ENCODE measurements at places on chromosomes 5 and 9.

GRCh38 chr5:67163863-67164595 is 32.6 kb downstream of the CD180 start:
- no peak for DNase-seq

DNA sequence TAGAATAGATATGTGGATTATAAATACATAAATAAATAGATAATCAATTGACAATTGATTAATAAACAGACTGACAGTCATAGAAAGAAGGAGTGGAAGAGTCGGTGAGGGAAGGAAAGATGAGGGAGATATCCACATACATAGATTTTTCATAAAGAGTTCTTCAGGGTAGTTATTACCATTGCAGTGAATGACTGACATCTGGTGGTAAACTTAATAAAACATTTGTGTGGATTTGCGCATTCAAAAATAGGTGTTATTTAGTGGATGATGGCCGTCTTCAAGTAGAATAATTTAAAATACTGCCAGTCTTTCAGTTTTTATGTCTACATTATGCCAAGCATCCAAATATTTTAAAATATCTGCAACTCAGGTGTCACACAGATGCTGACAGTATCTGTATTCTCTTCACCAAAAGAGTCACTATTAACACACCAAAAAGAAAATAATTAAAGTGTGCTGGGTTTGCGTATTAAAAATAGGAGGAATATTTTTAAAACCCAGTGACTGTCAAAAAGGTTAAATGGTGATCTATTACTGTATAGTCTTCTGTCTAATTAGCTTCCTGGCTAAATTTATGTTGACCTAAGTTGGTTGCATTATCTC is 78.8 kb downstream of the GIN1 start:
- DNase-seq: no peak

DNA sequence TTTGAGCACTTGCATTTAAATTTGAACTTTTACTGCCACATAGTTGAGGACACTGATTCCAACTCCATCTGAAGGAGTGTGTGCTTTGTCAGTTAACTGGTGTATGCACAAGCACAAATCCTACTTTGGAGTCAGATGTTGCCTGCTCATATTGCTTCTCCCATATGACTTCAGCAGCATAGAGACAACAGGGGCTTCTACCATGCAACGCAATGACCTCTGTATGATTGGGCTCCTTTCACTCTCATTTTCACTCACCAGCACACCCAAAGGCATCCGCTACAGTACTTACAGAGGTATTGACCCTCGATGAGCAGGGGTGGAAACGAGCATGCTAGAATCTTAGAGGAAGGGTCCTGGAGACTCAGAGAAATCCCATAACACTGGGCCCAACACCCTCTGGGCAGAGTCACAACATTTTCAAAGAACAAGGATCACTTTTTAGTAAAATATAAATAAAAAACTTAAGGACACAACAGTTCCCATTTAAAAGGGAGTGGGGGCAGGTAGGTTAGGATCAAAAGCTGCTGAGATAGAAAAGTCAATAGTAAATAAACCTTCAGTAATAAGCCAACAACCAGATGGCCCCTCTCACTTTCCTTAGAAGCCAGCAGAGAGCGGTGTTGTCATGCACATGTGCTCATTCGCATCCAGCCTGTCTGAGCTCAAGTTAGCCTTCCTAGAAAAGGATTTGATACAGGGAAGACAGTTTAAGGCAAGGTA is 203.8 kb downstream of the SNCAIP start:
- DNase-seq: no peak

DNA sequence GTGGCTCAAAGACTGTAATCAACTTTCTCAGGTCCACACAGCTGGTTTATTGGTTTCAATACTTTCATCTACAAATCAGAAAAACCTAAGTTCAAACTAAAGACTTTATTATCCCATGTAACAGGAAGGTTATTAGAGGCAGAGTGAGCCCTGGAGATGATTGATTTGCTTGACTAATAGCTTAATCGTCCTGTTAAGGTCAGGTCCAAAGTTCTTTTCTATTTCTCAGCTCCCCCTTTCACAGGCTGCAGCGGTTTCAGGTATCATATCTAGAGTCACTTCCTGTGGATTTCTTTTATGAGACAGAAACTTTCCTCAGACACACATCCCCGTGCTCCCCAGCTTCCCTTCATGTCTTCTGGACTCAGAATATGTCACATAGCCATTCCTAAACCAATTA is 166.4 kb downstream of the PRELID2 start:
- no peak for DNase-seq

DNA sequence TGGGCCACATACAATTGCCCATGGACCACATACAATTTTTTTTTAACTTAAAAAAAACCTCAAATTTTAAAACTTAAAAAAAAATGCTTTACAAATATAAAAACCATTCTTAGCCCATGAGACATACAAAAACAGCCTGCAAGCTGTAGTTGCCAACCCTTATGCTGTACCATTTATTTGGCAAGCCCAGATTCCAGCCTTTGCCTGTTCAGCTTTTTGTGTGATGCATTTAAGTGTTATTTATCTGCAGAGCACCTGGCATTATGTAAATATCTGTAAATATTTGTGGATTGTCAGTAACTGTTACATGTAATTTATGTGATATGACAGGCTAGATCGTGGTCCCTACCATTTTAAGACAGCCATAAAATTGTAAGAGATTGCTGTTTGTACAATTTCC is 32.6 kb downstream of the HEXB start:
- no peak for DNase-seq

DNA sequence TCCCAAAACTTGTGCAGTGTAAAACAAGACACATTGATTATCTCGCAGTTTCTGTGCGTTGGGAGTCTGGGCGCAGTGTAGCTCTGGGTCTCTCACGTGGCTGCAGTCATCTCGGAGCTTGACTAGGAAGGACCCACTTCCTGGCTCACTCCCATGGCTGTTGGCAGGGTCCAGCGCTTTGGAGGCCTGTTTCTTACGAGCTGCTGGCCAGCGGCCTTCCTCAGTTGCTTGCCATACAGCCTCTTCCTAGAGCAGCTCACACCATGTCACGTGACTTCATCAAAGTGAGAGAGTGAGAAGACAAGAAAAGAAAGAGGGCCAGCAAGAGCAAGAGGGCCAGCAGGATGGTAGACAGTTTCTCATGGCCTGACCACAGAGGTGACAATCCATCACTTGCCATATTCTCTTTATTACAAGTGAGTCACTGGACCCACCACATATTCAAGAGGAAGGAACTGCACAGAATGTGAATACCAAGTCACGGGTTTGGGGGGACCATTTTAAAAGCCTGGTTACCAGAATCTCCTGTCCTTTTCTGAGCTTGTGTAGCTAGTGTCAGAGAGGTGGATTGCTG is 36.2 kb downstream of the MCCC2 start:
- DNase-seq: no peak

DNA sequence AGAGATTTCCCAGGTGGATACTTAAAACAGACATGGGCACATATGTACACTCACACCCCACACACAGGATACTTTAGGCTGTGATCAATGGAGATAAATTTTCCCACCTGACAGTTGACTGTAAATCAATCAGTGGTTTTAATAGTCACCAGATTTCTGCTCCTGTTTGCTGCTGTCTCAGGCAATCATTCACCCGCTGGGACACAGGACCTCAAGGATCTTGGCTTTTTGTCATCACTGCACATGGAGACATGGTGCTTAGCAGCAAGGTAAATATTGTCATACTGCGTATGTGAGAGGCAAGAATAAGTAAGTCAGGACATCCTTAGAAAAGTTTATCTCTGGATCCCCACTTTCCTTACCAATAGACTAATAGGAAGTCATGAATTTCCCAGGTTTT is 60.8 kb upstream of the KLF9 start:
- DNase-seq: no peak

- no peak for DNase-seq
Observed at GRCh38 chr5:61731267-61731945, 399.3 kb downstream of the ZSWIM6 start.

DNA sequence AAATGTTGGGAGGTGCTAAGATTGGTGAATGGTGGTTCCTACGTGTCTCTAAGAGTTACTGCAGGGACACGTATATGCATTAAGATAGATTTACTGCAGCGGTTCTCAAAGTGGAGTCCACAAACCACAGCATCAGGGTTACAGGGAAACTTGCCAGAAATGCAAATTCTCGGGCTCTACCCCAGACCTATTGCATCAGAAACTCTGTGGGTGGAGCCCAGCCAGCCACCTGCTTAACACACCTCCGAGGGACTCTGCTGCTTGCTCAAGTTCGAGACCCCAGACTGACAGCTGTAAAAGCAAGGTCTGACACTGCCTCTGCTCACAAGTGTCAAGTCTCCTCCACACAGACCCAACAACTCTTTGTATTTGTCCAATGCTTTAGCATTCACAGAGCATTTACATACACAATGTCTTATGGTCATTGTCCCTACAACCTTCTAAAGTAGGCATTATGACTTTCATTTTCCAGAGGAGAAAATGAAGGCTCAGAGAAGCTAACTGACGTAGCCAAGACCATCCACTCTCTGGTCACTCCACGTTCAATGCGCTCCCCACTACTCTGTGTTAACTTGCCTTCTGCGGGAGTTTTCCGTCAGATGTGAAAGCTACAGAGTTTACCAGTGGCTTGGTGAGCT is 48.8 kb downstream of the HSD17B3 start:
- DNase-seq: no peak

DNA sequence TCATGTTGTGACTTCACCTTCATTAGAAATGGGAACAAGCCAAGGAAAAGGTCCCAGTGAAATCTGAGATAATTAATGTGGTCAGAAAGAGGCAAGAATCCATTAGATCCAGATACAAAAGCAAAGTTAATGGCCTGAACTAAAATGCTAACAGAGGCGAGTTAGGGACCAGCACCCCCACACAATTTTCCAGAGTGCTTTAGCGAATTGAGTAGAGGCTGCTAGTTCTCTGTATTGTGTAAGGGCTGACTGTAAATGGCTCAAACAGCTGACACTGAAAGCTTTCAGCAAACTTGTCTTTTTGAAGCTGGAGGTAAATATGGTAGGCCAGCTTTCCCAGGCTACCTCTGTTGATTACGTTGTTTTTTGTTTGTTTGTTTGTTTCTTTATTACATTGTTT is 75.5 kb downstream of the CSNK1A1 start:
- DNase-seq: no peak

DNA sequence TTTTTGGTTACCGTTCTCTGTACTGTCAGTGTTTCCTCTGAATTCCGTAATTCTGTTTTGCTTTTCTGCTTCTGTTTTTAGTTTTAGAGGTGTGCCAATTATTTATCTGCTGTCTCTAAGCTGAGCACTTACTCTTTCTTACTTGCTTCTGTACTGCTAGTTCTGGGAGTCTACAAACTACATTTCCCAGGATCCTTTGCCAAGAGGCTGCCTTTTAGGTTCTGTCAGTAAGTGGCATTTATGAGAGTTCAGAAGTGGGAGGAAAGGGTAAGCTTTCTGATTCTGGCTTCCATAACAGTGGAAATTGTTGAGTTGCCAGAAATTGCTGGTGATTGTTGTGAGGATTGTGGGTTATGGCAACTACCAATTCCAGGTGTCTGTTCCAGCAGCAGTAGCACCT is 102.4 kb downstream of the OSTF1 start:
- no peak for DNase-seq

GRCh38 chr5:98050583-98050982 is 722.9 kb upstream of the RGMB start:
- DNase-seq: no peak

Data from stimulated activated CD8-positive, alpha-beta memory T cell treated with anti-CD3 and anti-CD28 coated beads, Interleukin-2, amount 100 ng/mL, for 48 hours (primary cell).